Stimulated activated CD4-positive, alpha-beta T cell treated with anti-CD3 and anti-CD28 coated beads, Interleukin-4, amount 100 ng/mL, for 48 hours (primary cell): ENCODE measurements at places on chromosomes 6 and 20.

DNA sequence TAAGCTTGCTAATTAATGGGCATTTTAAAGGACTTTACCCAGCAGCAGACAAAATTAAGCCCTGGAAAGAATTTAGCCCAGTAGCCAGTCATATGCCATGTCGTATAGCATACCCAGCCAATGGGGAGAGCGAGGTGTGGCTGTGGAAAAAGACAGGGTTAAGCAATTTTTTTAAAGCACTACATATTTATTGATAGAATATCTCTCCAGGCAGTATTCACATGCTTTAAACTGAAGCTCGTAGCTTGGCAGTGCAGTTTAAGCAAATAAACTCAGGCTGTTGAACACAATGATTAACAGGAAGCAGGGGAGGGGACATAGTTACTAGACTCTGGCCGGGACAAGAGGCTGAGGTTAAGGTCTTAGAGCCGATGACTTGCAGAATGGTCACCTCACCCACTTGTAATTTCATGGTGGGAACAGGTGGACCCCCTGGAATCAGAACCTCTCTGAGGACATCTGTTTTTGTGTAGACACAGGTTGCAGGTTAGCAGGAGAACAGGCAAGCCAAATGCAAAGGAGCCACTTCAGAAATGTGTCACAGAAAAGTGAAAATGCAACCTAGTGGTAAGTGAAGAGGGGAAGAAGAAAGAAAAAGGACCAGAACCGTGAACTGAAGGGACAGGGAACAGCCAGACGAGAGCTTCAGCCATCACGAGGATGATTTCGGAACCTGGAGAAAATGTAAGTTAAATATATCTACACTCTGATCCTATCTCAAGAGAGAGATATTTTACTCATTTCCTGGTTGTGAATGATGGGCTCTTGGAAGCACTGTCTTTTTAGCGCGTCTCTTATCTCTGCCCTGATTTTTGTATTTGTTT lies 7.2 kb downstream of the GCNT2 start:
- DNase-seq: no peak

DNA sequence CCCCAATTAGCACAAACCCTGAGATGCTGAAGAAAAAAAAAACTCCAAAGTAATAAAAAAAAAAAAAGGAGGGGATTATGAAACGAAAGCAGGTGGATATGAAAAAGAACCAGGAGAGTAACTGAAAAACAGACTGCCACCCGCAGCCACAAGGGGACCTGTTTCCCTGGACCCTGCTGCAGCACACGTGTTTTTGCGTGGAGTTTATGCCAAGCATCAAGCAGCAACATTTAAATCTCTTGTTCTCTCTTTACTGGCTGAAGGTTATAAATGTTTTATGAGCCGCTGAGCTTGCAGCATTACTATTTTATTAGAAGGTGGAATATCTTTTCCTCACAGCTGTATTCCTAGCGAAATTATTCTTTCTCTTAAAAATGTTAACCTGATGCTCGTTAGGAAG lies 131.6 kb upstream of the OLIG3 start:
- DNase-seq: no peak

DNA sequence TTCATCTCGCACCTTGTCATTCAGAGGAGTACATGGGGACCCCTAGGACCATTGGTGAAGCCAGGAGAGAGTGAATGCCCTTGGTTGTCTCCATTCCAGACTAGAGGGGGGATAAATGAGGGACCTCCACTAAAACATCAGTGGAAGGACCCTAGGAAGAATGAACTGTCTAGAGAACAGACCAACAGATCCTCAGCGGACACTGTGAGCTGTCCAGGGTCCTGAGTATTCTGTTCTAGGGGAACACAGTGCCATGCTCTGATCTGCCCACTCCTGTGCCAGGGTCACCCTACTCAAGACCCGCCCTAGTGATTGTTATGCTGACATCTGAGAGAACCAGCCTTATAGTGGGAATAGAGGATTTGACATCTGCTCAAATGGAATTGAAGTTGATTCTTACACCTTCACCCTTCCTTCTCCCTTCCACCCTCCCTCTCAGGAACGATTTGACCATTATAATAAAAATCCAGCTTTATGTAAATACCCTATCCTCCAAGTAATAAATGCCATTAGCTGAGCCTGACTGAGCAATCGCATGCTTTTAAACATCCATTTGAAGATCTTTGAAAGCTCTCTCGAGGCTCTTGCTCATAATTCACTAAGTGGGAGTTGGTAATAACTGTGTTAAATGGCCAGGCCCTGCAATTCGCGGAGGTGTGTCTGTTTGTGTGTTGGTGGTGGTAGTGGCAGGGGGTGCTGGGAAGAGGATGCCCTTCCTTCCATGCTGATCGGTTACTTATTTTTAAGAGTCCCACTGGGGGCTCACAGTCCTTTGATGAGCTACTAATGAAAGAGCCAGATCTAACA lies 43.6 kb upstream of the SLC32A1 start:
- DNase-seq: peak; percentile 7

GRCh38 chr20:45019027-45019761 lies 52.9 kb downstream of the STK4 start:
- no peak for DNase-seq

- no peak for DNase-seq
Measured at GRCh38 chr6:69784595-69785377, 12.0 kb downstream of the LMBRD1 start.

GRCh38 chr20:1301031-1301529 lies 27.9 kb downstream of the SDCBP2 start:
- peak; percentile 29 for DNase-seq

GRCh38 chr6:45815466-45816125 lies 200.1 kb downstream of the CLIC5 start:
- no peak for DNase-seq

DNA sequence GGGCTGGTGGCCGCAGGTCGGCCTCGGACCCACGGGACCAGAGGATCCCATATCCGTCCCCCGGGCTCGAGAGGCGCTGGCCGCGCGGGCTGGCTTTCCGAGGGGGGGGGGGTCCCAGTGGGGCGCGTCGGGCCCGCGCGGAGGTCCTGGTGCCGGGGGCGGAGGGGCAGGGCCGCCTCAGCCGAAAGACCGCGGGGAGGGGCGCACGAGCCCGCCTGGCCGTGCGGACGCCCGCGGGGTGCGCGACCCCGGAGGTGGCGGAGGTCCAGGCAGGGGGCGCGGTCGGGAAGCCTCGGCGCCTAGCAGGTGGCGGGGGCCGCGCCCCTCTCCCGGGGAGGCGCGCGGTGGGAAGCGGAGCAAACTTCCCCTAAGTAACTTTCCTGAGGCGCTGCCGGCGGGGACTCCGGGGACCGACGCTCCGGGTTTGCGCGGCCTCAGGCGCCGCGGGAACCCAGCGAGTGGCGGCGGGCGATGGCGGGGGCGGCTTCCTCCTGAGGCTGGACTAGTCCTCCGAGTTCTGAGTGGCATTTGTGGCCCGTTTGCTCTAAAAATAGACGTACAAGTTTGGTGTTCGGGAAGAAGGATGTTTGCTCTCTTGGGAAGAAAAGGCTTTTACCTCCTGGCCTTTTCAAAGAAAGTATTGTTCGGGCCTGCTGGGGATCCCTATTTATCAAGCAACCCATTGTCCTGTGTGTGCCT lies 26.5 kb upstream of the BTBD3 start:
- DNase-seq: peak; percentile 15

DNA sequence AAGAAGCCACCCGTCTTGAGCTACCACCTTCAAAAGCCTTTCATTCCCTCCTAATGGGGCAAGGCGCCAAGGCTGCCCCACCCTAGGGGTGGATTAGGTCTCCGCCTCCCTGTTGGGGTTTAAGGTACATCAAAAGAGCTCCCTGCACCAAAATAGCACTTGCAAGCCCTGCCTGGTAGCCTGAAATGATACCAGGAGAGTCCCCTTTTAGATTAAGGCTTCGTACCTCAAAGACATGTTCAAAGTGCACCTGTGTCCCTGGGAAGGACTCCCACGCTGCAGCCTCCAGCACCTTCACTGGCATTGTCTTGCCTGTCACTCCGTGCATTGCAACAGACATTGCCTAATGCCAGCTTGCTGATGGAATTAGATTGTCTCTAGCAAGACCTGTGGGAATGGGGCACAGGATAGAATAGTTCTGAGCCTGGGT lies 15.7 kb upstream of the CDKN1A start:
- no peak for DNase-seq

DNA sequence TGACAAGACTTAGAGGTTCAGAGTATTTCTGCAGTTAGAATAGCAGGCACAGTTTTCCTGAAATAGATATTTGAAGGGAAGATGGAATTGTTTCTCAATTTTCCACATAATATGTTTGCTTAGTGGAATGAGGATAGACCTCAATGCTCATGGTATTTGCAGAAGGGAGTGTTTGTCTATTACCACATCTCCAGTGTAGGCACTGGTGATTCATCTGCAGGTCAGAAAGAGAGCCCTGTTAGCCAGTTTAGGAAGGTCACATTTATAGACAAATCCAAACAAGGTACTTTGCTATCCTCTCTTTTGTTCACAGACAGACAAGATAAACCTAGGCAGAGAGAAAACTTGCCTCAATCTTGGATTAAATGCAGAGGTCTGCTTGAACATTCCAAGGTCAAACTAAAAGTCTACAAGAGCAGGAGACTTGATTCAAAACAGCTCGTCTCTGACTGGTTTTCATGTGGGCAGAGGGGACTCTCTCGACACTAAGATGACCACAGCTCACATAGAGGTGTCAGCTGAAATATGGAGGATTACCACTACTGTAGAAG lies 22.8 kb downstream of the ISM1 start:
- DNase-seq: no peak

DNA sequence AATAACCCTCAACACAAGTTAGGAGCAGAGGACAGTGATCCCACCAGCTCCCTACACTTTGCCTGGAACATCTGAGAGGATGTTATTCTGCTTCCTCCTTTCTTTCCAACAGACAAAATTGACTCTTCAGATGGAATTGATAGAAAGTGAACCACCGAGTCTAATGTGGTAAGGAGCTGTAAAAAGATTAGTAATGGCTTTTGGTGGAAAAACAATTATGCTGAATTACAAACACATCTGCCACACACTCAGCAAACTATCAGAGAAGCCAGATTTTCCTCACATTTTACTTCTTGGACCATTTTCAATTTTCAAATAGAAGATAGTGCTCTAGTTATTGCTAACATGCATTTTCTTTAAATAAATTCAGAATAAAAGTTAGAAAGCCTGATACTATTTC lies 171.8 kb upstream of the COL21A1 start:
- no peak for DNase-seq

GRCh38 chr20:63471717-63471980 lies 806 bp downstream of the KCNQ2 start:
- DNase-seq: no peak

DNA sequence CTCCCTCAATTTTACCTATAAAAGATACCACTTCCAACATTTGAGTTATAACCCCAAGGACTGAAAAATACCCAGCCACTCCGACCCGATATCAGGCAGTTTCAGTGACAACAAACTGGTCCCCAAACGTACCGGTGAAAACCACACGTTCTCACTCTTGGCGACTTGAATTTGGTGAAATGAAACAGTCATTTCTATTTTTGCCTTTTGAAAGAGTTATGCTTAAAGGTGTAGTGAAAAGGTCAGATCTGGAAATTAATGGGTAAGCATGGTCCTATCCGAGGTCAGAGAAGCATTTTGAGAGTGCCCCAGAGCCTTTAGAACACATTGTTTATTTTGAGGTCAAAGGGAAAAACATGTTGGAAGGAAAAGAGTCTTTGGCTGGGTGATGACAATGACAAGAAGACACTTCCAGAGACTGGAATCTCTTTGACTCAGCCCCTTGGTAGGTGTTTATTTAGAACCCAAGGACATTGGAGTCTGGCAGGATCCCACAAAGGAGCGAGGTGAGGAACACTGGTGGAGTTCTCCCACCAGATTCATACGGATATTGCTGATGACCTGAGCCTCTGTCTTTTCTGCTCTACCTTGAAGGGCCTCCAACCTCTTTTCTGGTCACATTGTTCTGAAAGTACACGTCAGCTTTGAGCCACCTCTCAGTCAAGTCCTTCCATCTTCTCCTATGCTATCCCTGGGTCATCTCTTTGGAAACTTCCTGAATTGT lies 235.0 kb downstream of the GMPR start:
- no peak for DNase-seq
